Daoy (cell line): ENCODE measurements at places on chromosomes 12 and 14. TPM values are rescaled to one million over a fixed set of nuclear protein-coding genes. Genes with fewer than 3 reads are reported as not detected.

- no peak for DNase-seq
These were observed 89.0 kb downstream of the SH2B3 start for GRCh38 chr12:111494676-111495075.

- DNase-seq: peak; percentile 13
These were observed 35.9 kb upstream of the CHST11 start for GRCh38 chr12:104420868-104421267.

DNA sequence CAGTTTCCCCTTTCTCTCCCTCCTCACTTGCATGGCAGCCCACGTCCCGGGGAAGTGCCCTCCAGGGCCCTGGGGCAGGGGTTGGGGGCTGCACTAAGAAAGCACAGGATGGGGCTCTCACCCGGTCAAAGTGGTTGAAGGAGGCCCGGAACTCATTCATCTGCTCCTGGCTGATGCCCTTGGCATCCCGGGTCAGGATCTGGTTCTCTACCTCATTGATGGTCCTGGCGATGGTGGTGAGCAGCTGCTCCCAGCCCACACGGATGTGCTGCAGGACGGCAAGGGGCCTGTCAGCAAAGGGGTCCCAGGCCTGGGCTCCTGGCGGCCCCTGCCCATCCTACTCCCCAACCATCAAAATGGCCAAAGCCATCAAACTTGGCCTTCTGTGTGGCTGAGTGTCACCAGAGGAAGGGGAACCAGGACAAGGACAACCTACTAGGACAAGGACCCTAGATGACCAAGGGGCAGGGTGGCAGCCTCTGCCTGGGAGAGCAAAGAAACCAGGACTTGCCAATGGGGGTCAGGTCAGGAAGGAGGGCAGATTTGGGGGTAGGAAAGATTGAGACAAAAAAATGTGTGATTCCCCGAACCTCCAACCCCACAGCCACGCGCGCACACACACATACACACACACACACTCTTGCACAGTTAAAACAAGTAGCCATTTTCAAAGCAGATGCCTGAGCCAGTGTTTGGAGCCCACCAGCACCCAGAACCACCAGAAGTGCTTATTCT lies 87.1 kb upstream of the ZFP36L1 start:
- DNase-seq: no peak

The ACOT4 gene
- total RNA-seq: 0.39 and 1.1 TPM in 2 replicates
